ENCODE measurements at places on chromosomes 6 and 20. TPM values are rescaled to one million over a fixed set of nuclear protein-coding genes. Genes with fewer than 3 reads are reported as not detected.

DNA sequence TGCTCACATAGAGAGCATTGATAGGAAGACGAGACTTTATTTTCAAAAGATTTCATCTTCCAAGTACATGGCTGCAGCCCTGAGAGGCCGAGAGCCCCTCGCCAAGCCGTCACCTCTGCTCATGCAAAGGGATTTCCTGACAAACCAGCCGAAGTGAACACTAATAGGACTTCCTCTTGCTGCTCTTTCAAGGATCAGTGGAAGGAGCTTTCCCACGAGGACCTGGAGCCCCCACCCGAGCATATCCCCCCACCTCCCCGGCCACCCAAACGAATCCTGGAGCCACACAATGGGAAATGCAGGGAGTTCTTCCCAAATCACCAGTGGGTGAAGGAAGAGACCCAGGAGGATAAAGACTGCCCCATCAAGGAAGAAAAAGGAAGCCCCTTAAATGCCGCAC lies 69.3 kb downstream of the PTPN1 start:
- H3K27ac ChIP-seq, result peak overlapping the region; percentile 59
- DNase-seq, result no peak
- peaks cover 23% of the 10 kb centered on the region for H3K36me3 ChIP-seq
- no peaks in the 10 kb centered on the region for H3K27me3 ChIP-seq
- H3K4me1 ChIP-seq, result no peaks in the 10 kb centered on the region

GRCh38 chr6:2651536-2651935 lies 99.2 kb downstream of the MYLK4 start:
- DNase-seq, result no peak
- no peaks in the 10 kb centered on the region for H3K27me3 ChIP-seq
- H3K4me1 ChIP-seq, result no peaks in the 10 kb centered on the region

- no peak overlapping the region for H3K4me3 ChIP-seq
- H3K27ac ChIP-seq, result no peak overlapping the region
- no peaks in the 10 kb centered on the region for H3K36me3 ChIP-seq
- no peaks in the 10 kb centered on the region for H3K27me3 ChIP-seq
- H3K4me1 ChIP-seq, result peaks cover 2% of the 10 kb centered on the region
These were observed 222.6 kb downstream of the ZMYND8 start for GRCh38 chr20:47133809-47134456.

GRCh38 chr6:3455569-3456394 lies 1.1 kb downstream of the SLC22A23 start:
- H3K27ac ChIP-seq, result no peak overlapping the region
- peak; percentile 30 for DNase-seq
- no peaks in the 10 kb centered on the region for H3K36me3 ChIP-seq
- no peak overlapping the region for H3K4me3 ChIP-seq

Gene XKR7
- total RNA-seq, result 2.7 TPM

Gene SPATS1
- not detected for total RNA-seq
